ENCODE measurements at places on chromosomes 2 and 18.

GRCh38 chr18:61735564-61736102 is 157.2 kb downstream of the RNF152 start:
- no peak for DNase-seq

GRCh38 chr2:83071914-83072313 is 1387.2 kb downstream of the SUCLG1 start:
- no peak for DNase-seq

DNA sequence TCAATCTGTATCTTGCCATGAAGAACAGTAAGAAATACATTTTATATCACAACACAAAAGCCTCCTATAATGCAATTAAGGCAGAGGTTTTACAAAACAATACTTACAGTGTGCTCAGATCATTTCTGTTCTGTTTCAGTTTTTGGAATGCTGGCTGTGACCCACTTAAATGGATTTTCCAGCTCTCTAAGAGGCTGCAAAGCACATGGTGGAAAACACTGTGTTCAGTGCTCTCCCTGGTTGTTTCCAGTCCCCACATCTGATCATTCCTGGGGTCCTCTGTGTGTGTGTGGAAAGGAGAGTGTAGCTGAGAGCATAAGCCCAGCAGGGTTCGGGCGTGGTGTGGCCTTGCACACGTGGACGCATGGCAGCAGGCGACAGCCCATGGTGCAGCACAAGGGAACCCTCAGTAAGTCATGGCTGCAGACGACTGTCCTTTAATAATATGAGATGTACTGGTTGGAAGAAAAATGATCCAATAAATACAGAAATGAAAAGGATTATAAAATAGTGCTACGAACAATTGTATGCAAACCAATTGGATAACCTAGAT is 95.6 kb downstream of the FAM210A start:
- DNase-seq = no peak

DNA sequence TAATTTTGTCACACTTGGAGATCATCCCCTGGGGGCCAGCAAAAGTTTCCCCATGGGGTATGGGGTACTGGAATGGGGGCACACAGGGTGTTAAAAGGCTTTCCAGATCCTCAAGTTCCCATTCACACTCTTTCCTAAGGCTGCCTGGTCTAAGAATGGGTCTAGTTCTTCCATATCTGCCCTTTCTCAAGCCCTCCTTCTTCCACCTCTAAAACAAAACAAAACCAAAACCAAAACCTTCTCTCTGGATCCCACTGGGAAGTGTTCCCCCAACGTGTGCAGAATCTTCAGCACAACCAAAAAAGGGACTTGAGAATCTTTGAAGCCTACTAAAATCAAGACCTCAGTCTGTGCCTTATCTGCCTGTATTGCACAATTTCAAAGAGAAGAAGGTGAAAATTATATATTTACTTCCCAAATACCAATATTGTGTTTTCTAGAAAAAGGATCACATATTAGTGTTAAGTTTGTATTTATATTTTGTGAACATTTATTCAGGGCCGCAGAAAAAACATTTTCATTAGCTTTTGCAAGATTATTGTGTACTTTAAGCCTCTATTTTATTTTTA is 207.2 kb upstream of the TCF4 start:
- no peak for DNase-seq

GRCh38 chr2:11874861-11875260 is 128.4 kb downstream of the LPIN1 start:
- DNase-seq = no peak

DNA sequence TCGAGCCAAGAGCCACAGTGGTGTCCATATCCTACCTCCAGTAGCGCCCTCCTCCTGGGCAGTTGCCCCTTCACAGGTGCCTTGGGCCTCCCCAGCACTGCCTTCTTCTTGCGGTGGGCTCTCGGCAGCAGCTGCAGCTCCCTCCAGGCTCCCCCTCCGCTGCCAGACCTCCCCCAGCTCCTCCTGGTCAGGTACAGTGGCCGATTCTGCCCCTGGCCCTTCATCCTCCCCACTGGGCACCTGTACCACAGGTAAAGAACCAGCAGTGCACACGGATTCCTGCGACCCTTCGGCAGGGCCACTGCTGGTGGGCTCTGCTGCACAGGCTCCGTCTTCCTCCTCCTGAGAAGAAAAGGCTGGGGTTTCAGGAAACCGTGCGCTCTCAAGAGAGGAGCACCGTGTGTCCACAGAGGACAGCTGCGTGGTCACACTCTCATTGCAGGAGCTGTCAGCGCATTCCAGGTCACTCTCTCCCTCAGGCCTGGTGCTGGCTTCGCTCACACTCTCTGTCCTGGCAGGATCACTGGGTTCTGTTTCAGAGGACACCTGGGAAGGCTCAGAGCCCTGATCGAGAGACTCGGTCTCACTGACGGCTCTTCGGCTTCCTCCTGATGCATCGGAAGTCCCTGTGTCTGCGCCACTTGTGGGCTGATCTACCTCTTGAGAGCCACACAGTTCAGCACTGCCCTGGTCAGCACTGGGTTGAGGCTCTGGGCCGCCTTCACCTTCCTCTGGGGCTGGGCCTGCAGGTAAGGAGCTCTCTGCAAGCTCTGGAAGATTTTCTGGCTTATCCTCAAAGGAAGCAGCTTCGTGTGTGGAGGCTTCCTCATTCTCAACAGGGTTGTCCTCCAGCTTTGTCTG is 147.4 kb upstream of the STK17B start:
- no peak for DNase-seq

All from amygdala (tissue), 56 donors.